Activated CD8-positive, alpha-beta memory T cell treated with anti-CD3 and anti-CD28 coated beads, Interleukin-2, amount 10 ng/mL, durations not matched to agents 7 days and 5 days (primary cell): ENCODE measurements at places on chromosomes 13 and 19. TPM values are rescaled to one million over a fixed set of nuclear protein-coding genes. Genes with fewer than 3 reads are reported as not detected.

GRCh38 chr13:35500144-35500543, 23.7 kb upstream of the MAB21L1 start:
- no peak for DNase-seq

DNA sequence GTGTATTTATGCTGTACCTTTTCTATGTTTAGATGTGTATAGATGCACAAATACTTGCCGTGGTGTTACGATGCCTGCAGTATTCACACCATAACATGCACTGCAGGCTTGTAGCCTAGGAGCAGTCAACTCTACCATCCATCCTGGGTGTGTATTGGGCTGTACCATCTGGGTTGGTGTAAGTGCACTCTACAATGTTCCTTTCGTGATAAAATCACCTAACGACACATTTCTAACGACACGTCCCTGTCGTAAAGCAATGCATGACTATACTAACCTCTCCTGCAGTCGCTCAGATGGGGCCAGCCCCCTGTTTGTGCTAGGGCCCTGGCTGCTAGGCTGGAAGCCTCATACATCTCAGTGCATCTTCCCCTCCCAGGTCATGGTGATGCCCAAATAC, 18.4 kb downstream of the CD177 start:
- DNase-seq = no peak

GRCh38 chr19:34201133-34201532, 28.8 kb downstream of the LSM14A start:
- no peak for DNase-seq

- no peak for DNase-seq
Measured at GRCh38 chr19:28288572-28289264, 924.2 kb downstream of the UQCRFS1 start.

GRCh38 chr19:49374665-49375434, 11.2 kb downstream of the DKKL1 start:
- DNase-seq = no peak

- no peak for DNase-seq
Measured at GRCh38 chr13:90055121-90055520, 1292.4 kb upstream of the MIR17HG start.

DNA sequence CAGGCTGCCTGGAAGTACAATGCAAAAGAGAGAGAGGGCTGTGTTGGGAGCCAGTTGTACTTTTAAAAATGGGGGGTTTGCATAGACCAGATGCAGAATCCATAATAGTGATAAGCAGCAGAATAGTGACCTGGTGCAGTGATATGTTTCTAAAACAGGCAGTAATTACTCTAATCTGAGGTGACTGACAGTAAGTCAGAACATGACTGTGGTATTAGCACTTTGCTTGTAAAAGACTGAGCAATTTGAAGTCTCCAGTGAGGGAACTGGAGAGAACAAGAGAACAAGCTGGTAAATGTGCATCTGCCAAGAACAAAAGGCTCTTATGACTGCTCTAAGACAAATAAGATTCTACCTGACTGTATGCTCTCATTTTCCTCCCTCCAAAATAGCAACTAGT, 383.4 kb downstream of the ITGBL1 start:
- no peak for DNase-seq

DNA sequence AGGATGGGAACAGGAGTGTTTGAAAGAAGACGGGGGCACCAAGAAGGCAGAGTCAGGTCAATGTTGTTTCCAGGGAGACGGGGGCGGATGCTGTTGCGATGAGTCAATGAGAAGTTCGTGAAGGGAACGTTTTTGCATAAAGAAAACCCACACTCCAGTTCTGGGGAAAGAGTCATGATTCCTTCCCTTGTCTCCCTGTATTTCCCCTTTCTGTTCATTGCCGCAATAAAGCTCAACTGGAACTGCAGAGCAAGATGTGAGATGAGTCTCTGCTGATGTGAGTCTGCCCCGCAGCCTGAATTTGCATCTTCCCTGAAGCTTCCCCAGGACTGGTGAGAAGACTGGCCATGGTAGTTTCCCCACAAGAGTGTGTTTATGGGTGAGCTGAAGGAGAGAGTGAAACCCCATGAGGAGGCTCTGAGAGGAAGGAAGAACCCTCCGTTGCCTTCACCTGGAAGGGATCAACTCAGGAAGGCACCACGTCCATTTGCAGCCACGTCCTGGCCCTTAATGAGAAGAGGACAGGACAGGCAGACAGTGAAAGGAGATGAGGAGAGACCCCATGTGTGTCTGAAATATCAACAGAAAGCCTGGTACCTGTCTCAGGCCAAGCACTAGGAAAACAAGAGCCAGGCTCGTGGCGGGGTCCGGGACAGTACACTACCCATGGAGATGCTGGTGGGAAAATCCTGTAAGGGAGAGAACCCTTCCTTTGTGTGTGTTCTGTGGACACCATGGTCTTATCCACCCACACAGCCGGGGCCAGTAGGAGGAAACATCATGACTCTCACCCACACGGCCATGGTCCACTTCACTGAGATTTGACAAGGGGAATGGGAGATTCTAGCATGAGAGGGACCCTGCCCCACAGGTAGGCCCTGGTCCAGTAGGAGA, 13.7 kb downstream of the LILRA1 start:
- DNase-seq = no peak

The MAST1 gene
- total RNA-seq = 0.67 TPM

The ZNF729 gene
- not detected for total RNA-seq

The ADGRL1 gene
- 4.3 TPM for total RNA-seq

The KLC3 gene
- total RNA-seq = not detected
